ENCODE measurements at places on chromosomes 12 and 14.

DNA sequence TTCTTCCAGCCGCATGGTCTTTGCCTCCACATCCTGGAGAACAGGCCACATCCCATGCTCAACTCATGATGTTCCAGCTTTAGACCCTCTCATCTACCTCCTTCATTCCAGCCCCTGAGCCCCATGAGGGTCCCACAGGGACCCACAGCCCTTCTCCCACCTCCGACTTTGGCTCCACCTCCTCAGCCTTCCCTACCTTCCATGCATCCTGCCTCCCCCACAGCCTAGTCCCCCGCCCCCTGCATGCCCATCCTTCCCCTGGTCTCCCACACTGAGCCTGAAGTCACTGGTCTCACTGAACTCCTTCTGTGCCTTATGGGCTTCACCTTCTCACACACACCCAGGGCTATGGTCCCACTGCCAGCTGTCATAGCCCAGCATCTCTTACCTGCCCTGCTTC lies 9.8 kb downstream of the RAPGEF3 start:
- no peak for DNase-seq

- DNase-seq = no peak
These were observed 7.2 kb downstream of the PDE3A start for GRCh38 chr12:20375560-20375959.

GRCh38 chr12:107670999-107671643 lies 14.5 kb upstream of the PWP1 start:
- DNase-seq = no peak

DNA sequence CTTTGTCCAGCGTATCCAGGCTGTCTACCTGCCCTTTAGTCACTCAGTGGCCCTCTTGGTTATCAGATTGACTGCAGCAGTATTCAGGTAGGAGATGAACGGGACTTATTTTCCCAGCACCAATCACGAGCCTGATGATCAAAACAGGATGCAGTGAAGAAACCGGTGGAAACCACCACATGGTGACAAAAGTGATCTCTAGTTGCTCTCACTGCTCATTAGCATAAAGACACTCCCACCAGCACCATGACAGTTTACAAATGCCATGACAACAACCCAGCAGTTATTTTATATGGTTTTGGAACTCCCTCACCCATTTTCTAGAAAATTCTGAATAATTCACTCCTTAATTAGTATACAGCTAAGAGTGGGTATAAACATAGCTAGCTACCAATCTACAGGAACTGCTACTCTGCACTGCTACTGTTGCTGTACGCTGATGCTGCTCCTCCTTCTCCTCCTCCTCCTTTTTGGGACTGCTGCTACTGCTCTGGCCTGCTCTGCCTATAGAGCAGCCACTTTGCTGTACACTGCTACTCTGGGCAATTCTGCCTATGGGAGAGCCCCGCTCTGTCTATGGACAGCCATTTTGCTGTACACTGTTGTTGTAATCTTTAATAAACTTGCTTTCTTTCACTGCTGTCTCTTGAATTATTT lies 142.5 kb upstream of the SSTR1 start:
- no peak for DNase-seq

- DNase-seq = no peak
These were observed at the start of gene OAS2 for GRCh38 chr12:112978163-112979040. OAS2 (plus strand) TSS chr12:112978519; CDS start chr12:112978609, 90 bp downstream.

GRCh38 chr12:46546634-46547273 lies 174.2 kb upstream of the SLC38A2 start:
- no peak for DNase-seq

- no peak for DNase-seq
These were observed 1304.9 kb downstream of the TMEM121 start for GRCh38 chr14:106831322-106831720.

- DNase-seq = no peak
These were observed 6.4 kb downstream of the SSH1 start for GRCh38 chr12:108850854-108851573.

GRCh38 chr12:58576081-58576480 lies 344.2 kb downstream of the LRIG3 start:
- no peak for DNase-seq

- DNase-seq = no peak
These were observed 8.2 kb downstream of the TESC start for GRCh38 chr12:117090816-117091711.

DNA sequence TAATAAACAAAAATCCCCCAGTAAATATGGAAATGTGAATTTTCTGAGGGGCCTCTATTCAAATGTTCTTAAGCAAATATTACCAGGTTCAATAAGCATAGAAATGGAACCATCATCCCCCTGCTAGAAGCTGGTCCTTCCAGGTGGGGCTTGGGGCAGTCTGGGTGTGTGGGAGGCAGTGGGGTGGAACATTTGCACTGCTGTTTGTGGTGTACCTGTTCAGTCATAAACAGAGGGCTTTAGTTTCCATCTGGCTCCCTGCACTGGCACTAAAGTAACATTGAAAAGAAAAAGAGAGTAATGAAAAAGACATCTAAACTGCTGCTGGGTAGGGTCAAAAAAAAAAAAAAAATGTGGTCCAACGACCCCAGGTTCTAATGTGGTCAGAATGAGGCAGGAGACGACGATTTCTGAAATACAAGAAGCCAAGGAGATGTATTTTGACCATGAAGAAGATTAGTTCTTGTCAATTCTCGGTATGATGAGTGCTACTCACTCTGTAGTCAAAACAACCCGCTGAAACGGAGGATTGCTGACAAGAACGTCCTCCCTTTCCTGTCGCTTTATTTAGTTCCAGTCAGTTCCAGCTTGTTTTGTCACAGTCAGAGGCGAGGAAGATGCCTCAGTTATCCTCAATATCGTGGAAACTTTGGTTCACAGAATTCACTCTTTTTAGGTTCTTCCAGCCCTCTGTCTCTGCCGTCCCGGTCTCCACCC lies 44.2 kb upstream of the MANSC4 start:
- DNase-seq = no peak

- DNase-seq = no peak
These were observed 7.3 kb downstream of the STAT6 start for GRCh38 chr12:57103856-57104255.

- DNase-seq = no peak
These were observed 1.9 kb upstream of the GTF2A1 start for GRCh38 chr14:81222691-81223090.

- DNase-seq = no peak
These were observed 78.7 kb downstream of the TXNDC16 start for GRCh38 chr14:52473557-52473956.

- no peak for DNase-seq
These were observed 756 bp downstream of the TULP3 start for GRCh38 chr12:2891240-2892053.

- no peak for DNase-seq
These were observed 1.3 kb downstream of the PLEKHG3 start for GRCh38 chr14:64705381-64706118.

DNA sequence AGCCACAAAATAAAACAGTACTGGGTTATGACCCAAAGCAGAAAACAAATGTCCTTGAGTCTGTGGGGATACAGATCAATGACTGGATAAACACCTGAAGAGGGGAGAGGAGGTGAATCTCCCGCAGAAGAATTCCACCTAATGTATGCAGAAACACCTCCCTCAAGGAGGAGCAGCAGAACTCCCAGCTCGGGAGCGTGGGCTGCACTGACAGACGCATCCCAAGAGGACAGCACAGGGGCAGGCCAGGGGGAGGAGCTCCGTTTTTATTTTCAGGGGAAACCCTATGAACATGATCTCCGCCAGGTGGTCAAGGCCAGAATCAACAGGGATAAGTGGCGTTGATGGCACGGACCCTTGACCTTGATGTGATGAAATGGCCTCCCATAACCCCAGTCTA lies 41.8 kb upstream of the PPP2R5C start:
- no peak for DNase-seq

GRCh38 chr12:2537868-2538541 lies 256.8 kb upstream of the FKBP4 start:
- DNase-seq = no peak

DNA sequence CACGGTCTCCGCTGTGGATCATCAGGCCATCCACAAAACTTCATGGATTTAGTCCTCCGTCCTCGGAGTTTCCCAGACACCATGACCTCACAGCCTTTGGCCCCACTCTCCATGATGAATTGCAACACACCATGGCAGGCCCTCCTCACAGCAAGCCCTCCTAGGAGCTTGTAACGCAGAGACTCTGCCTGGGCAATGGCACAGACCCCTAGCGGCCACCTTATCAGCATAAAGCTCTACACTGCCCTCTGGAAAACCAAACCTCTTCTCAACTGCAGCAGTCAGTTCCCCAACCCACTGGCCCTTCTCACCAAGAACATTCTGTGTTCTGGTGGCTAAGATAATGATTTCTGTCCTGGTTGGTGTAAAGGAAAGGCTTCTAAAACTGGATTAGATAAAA lies 238.4 kb upstream of the USP15 start:
- DNase-seq = no peak

GRCh38 chr14:42994051-42994736 lies 1387.5 kb downstream of the LRFN5 start:
- no peak for DNase-seq

DNA sequence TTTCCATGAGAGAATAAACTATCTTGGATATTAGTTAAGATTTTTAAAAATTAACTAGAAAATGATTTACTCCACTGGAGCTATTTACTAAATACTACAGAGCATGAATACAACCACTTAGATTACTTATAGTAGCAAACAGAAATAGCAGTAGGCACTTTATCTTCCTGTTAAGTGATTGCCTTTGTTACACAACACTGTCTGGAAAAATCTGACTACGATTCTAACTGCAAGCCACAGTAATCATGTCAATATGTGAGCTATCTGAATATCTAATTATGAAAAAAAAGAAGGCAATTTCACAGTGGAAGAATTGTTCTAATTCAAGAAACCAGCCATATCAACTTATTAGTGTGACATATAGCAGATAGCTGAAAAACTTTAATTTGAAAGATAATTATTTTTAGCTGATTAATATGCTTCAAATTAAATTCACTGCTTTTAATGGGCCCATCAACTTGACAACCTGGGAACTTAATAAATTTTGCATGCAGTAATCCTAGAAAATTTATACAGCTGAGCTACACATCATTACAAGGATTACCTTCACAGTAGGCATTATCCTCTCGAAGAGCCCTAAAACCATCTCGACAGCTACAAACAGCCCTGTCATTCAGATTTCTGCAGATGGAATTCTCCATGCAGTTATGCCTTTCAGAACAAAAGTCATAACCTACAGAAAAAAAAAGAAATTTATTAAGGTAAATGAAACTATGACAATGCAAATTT lies 172.8 kb downstream of the NELL2 start:
- DNase-seq = no peak

DNA sequence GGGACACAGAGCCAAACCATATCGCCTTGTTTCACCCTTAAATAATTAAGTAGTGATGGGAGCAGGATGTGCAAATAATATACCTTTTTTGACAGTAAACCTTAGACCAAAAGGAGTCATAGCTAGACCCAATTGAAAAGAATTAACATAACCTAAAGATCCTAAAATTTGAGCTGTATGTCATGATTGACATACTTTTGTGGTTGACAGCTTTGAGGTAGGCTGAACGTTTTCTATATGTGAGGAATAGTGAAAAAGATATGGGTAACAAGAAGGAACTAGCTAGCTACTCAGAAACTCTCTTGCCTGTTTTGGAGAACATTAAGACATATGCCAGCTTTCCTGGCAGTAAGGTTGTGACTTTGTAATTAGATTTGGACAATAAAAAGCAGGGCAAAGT lies 320.6 kb downstream of the KCNC2 start:
- DNase-seq = no peak

DNA sequence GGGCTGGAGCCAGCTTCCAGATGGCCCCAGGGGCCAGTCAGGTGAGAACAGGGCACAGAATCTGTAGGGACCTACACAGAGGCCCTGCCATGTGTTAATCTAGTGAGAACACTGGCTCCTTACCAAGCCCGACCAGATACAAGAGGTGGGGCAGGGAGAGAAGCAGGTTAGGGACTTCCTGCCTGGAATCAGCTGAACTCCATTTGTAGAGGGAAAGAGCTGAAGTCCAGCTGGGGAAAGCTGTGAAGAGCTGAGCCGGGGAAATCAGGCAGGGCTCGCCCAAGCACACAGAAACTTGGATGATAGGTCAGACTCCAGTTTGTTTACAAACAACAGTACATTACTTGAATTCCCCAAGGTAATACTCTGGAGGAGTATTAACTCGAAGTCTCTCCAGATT lies 46.7 kb downstream of the PTGER2 start:
- DNase-seq = no peak

- DNase-seq = no peak
These were observed 21.6 kb downstream of the CORO1C start for GRCh38 chr12:108709697-108710096.

GRCh38 chr12:46981622-46982021 lies 97.8 kb upstream of the PCED1B start:
- DNase-seq = no peak

DNA sequence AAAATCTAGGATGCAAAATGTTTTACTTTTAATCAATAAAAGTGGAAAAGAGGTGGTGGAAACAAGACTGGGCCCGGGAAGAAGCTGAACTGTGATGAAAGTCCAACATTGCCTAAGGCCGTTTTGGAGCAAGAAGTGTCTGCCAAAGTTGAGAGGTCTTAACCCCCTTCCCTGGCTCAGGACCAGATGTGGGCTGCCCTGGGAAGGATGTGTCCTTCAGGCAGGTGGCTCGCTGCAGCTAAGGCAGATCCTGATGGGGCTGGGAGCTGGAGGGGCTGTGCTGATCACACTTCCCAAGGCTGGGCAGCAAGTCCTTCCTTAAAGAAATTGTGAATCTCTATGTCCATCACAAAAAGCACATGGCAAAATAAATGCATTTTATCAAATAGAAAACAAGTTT lies 581.6 kb downstream of the GALC start:
- DNase-seq = no peak

DNA sequence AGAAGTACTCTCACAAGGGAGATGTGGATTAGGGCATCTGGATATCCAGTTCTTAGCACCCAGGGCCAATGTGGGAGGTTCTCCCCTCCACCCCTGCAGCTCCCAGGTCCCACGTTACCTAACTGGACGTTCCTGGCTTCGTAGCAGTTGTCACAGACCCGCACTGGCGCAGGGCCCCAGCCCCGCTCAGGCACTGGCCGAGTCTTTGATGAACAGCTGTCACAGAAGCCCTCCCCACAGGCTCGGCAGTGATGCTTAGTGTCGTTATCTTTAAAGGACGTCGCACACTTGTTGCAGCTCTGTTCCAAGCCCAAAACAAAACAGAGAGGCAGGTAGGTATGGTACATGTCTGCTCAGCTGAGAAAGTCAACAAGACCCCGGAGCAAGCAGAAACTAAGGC lies 48.4 kb downstream of the DCAF4 start:
- DNase-seq = no peak

DNA sequence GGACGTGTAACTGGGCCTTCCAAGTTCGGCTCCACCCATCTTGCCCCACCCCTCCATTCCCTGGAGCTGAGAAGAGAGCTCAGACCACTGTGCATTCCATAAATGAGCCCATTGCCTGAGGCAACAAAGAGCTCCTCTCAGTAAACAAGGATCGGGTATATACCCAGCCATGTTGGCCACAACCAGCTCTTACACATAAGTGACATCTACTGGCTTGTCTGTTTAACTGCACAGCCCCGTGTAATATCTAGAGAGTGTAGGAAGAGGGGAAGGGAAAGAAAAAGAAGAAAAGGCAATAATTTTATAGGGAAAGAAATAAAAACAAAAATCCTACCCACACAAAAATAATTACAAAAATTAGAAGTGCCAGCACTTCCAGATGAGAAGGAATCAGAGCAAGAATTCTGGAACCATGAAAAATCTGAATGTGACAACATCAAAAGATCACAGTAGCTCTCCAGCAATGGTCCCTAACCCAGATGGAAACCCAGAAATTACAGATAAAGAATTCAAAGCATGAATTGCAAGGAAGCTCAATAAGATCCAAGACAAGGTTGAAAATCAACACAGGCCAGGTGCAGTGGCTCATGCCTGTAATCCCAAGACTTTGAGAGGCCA lies 308.1 kb downstream of the RPAP3 start:
- no peak for DNase-seq
